ENCODE measurements at places on chromosomes 1 and 21. TPM values are rescaled to one million over a fixed set of nuclear protein-coding genes. Genes with fewer than 3 reads are reported as not detected.

RIMKLA gene
- 1.3 TPM for total RNA-seq

REN gene
- not detected for total RNA-seq

FCMR gene
- 3.3 TPM for total RNA-seq

PHC2 gene
- 156 TPM for total RNA-seq

LAMC2 gene
- total RNA-seq, result 0.91 TPM

FAM131C gene
- 0.26 TPM for total RNA-seq

OR2T29 gene
- not detected for total RNA-seq

RAD54L gene
- 1.6 TPM for total RNA-seq

IL19 gene
- total RNA-seq, result not detected

TBX19 gene
- 4.1 TPM for total RNA-seq

KRTAP19-7 gene
- total RNA-seq, result not detected

LENEP gene
- total RNA-seq, result not detected

SLC41A1 gene
- total RNA-seq, result 36.2 TPM

C8B gene
- not detected for total RNA-seq

ADAMTS1 gene
- total RNA-seq, result 750 TPM

IGSF5 gene
- total RNA-seq, result not detected

BSND gene
- total RNA-seq, result not detected
